ENCODE measurements at places on chromosomes 7 and 10.
A peak's percentile ranks its signal among the peaks of the same experiment; 100 is the strongest.

DNA sequence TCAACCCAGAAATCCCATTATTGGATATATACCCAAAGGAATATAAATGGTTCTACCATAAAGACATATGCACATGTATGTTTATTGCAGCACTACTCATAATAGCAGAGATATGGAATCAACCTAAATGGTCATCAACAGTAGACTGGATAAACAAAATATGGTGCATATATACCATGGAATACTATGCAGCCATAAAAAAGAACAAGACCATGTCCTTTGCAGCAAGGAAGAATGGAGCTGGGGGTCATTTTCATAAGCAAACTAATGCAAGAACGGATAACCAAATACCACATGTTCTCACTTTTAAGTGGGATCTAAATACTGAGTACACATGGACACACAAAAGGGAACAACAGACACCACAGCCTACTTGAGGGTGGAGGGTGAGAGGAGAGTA is 2.2 kb upstream of the AFAP1L2 start:
- no peak for DNase-seq

GRCh38 chr10:117936141-117936540 is 110.6 kb downstream of the RAB11FIP2 start:
- DNase-seq: peak; percentile 28

- no peak for DNase-seq
These were observed 6.5 kb downstream of the FZD8 start for GRCh38 chr10:35635576-35635975.

DNA sequence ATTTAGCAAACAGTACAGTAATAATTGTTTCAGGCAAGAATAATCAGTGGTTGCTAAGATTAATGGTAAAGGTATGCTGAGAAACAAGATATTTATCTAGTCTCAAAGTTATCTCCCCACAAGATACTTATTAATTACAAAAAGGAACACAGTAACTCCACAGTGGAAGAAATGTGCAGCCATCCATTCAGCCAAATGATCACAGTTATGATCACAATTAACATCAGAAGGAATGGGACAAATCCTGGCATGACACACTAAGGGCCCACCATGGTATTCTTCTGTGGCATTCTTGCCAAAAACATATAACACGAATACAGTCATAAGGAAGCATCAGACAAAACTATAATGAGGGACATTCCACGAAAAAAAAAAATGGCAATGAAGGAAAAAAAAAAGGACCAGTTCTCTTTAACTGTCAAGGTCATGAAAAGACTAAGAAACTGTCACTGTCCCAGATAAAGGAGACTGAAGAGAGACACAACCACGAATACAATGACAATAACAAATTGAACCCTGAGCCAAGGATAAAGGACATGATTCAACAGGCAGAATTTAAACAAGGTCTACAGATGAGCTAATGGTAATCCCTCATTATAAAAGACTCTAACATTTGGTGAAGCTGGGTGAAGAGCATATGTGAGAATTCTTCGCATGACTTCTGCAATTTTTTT is 20.9 kb downstream of the NUDCD3 start:
- DNase-seq: no peak

DNA sequence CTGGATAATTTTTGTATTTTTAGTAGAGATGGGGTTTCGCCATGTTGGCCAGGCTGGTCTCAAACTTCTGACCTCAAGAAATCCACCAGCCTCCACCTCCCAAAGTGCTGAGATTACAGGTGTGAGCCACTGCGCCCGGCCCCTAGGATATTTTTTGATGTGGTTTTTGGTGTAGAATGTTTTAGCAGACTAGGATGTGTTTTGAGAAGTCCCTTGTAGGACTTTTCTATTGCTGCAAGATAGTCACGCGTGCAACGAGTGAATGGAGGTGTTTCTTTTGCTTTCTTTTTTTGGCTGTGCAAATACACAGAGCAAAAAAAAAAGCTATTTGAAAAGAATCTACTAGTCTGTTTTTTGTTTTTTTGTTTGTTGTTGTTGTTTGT is 29.8 kb upstream of the KLF6 start:
- DNase-seq: no peak

GRCh38 chr10:14412624-14413023 is 81.9 kb upstream of the FRMD4A start:
- no peak for DNase-seq

DNA sequence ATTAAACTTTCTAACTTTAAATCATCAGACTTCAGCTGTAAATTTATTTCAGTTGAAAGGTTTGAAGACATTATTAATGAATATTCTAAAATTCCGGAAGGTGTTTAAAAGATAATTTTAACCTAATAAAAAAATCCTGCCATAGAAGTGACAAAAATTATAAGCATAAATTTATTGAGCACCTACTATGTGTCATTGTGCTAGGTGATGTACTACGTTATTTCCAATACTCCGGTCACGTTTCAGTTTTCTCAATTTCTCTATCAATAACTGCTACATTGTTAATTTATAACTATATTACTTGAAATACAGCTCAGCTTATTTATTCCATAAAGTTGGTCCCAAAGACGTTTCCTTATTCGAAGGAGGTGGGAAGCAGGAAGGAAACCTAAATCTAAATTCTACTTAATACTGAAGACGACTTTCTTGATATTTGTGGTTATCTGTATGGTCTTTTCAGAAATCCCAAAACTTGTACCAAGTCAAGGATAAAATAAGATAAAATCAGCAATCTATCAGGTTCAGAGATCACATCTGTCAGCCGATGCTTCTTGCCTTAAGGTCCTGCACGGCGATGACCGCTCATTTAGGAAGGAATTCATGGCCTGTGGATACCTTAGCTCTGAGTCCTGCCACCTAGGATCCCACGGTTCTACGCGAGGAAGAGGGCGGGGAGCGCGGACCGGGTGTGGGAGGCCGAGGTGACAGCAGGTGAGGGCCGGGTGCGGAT is 1.2 kb upstream of the ZEB1 start:
- no peak for DNase-seq

- DNase-seq: no peak
These were observed 53.8 kb upstream of the AGK start for GRCh38 chr7:141497391-141497790.

- DNase-seq: no peak
These were observed 605 bp upstream of the NFKB2 start for GRCh38 chr10:102394801-102395399.

DNA sequence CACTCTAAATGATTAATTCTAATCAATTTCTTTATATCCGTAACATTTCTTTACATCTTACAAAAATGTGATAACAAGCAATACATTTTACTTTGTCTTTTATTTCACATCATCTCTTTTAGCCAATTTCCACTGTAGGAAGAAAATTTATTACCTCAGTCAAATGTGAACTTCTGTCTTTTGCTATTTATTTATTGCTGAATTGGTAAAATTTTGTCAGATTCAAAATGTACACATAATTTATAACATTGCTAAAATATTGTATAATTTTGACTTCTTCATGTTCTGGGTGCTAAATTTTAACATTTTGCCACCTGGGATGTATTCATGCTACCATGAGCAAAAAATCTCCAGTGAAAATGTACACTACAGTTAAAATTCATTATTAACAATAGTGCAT is 158.0 kb downstream of the HGF start:
- DNase-seq: no peak

- no peak for DNase-seq
These were observed 20.7 kb downstream of the ZNF107 start for GRCh38 chr7:64686493-64687184.

DNA sequence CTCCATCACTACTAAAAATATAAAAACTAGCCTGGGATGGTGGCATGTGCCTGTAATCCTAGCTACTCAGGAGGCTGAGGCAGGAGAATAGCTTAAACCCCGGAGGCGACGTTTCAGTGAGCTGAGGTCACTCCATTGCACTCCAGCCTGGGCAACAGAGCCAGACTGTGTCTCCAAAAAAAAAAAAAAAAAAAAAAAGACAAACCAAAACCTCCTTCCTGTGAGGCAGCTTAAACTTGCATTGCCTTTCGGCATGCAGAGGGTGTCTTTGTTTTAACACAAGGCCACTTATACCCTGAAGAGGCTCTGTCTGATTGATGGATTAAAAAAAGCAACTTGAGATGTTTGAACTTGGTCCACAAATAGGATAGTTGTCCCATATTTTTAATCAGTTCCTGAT is 128.4 kb upstream of the RSU1 start:
- no peak for DNase-seq

DNA sequence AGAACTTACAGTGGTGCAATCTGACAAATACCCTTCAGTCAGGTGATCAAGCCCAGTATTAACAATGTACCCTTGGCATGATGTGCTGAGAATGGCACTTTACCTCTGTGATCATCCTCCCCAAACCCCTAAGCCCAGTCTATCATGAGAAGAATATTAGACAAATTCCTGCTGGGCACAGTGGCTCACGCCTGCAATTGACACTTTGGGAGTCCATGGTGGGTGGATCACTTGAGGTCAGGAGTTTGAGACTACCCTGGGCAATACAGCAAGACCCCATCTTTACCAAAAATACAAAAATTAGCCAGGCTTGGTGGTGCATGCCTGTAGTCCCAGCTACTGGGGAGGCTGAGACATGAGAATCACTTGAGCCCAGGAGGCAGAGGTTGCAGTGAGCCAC is 7.4 kb upstream of the CUL2 start:
- DNase-seq: no peak

DNA sequence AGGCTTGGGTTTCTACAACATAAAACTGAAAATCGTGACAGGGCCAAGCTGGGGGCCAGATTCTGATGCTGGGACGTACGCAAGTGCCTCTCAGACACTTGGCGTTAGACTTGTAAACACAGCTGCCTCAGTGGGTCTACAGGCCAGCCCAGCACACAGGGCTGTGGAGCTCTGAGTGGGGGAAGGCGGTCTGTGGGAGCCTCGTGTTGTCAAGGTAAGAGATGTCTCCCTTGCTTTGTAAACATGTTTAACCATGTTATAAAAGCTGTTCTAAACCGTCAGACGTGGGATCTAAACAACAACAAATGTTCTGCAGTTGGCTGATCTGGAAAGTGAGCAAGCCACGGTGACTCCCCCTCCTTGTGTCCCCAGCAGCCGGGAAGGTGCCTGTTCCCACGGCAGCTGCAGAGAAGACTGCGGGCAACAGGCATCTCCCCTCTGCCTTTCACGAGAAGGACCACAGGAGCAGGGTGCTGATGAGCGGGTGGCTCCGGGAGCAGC is 67.8 kb downstream of the ZRANB1 start:
- no peak for DNase-seq

DNA sequence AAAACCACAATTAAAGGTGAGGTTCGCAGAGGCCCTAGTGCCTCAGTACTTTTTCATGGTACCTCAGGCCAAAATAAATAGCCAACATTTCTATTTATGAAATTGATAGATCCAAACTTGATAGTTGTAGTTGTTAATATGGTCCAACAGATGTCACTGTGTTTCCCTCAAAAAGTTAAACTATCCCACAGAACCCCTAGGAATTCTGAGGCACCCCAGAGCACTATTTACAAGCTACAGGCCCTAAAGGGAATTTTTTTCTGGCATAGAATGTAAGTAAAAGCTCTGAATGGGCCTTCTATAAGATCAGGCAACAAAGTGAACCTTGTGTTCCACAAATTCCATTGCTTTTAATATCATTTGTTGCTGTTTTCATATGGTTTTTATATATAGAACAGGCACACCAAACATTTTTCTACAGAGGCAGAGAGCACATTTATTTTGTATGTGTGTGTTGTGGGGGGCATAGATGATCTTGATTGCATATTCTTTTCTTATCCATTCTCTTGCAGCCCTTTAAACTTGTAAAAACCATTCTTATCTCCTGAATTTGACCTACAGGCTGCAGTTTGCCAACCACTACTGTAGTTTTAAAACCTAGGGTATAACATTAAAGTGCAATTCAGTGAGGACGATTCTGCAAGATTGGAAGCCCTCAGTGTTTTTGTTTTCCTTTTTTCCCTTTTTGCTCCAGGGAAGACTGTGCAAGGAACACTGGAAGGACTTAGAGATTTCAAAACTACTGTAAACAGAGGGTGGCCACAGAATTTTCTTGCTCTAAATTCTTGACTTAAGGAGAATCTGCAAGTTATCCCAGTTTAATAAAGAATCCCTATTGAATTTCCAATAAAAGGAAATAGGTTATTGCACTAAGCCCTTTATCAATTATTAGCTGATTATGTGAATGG is 3.5 kb upstream of the ARL4A start:
- no peak for DNase-seq

- DNase-seq: no peak
These were observed 957 bp upstream of the SVIL start for GRCh38 chr10:29635711-29636144.

GRCh38 chr7:158488181-158488971 is 99.2 kb downstream of the PTPRN2 start:
- DNase-seq: no peak

GRCh38 chr7:128036226-128036940 is 5.1 kb upstream of the LRRC4 start:
- no peak for DNase-seq

DNA sequence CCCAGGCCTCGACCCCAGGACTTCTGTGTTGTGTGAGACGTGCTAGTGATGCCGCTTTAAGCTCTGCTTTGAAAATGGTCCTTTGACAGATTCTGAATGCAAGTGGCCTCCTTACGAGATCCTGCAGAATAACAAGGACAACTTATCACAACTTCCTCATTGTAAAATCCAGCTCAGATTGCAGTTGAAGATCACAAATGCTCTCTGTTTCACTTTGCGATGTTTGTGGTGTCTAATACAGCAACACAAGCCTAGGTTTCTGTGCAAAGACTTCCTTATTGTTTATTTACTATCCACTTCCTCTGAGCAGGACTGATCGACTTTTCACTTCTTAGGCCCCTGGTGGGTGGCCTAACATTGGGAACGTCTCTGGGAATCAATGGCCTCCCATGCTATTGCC is 31.7 kb upstream of the INSIG1 start:
- DNase-seq: no peak

DNA sequence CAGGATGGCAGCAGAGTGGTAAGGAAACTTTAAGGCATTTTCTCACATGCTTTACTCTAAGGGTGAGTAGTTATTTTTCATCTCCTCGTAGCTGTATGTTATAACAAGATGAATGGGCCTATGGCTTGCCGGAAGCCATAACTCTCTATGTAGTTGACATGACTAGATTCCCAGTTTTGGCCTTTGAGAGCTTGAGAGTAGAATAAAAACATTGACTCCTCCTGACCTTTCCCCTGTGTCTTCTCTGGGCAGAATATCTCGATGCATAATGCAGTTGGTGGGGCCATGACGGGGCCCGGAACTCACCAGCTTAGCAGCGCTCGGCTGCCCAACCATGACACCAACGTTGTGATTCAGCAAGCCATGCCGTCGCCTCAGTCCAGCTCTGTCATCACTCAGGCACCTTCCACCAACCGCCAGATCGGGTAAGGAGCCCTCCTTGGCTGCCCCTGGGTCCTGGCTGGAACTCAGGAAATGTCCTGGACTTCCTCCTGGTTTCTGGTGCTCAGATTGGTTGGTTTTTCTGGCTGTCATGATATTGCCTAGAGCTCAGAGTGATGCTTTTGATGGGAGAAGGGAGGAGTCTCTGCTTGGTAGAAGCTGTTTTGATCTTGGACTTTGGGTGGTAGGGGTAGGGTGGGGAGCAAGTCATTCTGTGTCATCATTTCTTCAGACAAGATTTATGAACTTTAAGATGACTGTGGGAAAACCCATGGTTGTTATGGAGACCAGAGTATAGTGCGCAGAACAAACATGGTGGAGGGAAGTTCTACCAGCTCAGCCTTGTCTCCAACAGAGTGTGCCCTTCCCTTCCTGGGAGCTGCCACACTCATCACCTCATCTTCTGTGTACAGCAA is 158.0 kb downstream of the CREB5 start:
- no peak for DNase-seq

All from AG09319 (cell line).